ENCODE measurements at places on chromosomes 12 and 14.

DNA sequence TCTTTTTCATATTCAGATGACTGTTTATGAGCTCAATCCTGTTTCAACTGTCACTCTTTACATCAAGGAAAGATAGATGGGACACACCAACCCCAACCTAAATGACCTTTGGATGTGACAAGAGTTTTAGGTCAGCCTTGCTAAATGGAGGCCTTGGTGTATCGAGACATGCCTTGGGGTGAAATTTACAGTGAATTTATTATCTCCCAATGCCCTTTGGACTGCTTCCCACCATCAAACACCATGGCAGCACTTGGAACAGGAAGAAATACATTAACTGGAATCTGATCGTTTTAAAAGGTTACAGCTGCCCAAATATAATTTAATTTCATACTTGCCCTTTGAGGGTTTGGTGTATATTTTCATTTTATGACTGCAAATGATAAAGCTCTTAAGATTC, 327.6 kb downstream of the SOX5 start:
- DNase-seq: no peak

DNA sequence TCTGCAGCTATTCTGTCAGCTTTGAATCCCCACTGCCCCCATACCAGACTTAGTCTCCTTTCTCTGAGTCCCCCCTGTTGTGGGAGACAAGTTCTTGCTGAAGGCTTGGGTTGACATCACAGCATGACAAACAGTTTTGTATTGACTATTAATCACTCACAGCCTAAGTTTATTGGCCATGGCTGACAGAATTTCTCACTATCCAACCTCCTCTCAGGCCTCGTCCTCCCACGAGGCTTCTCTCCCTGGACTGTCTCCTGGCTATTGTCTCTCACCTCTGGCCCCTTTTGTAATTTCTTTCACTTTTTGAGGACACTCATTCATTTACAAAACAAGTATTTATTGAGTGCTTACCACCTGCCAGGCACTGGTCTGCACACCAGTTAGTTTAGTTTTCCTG, 35.2 kb upstream of the DCD start:
- DNase-seq: no peak

- DNase-seq: no peak
Observed at GRCh38 chr12:8860165-8860961, 37.9 kb downstream of the A2ML1 start.

- no peak for DNase-seq
Observed at GRCh38 chr12:48671231-48671856, 10.7 kb downstream of the KANSL2 start.

GRCh38 chr14:99544991-99545390, 59.0 kb downstream of the CCDC85C start:
- no peak for DNase-seq

DNA sequence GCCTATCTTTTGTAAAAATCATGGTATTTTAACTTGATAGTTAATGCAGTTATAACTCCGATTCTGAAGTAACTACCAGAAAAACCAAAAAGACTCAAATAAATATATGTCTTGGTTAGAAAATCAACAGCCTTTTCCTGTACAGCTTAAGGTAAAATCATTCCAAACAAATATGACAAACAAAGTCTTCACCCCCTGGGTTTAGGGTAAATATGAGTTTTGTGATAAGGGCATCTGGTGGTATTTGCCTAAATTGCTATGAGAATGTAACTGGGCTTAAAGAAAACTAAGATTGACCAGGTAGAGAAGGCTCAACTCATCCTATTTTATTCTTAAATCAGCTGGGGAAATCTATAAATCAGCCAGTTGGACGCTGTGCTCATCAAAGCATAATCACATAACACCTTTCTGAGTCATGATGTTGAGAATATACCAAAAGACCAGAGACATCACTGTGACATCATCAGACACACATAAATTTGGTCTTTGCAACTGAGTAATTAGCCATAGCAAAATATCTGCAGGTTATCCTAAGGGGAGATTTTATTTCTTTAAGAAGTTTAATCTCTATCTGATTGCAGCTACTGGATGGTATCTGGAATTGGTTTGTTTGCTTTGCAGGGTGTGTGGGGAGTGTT, 133.9 kb downstream of the STXBP6 start:
- no peak for DNase-seq

- DNase-seq: no peak
Observed at GRCh38 chr14:26138764-26139445, 458.9 kb downstream of the NOVA1 start.

DNA sequence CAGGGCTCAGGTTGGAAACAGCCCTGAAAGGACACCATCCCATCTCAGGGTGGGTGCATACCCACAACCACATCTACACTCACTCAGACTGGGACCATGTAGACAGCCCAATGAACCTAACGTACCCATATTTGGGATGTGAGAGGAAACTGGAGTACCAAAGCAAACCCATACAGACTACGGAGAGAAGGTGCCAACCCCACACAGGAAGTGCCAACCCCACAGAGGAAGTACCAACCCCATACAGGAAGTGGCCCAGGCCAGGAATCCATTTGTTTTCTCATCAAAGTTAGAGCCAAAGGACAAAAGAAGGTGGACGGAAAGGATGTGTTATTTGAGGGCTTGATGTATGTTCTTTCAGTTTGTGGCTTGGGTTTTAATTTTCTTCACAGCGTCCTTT, 19.5 kb upstream of the SPIC start:
- DNase-seq: no peak

DNA sequence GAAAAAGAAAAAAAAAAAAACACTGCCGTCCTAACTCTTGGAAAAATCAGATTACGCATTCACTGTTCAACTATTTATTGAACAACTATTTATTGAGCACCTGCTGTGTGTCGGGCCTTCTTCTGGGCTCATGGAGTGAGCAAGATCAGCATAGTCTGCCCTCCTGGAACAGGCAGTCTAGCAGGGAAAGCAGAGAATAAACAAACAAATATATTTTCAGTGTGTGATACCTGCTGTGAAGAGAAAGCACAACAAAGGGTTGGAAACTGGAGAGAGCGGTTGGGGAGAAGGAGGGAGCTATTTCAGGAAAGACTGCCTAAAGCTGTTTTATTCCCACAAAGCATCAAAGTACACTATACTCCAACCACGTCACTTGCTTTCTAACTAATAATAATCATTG, 10.8 kb downstream of the PROX2 start:
- no peak for DNase-seq

- DNase-seq: no peak
Observed at GRCh38 chr12:117662220-117662619, 300.8 kb upstream of the NOS1 start.

- no peak for DNase-seq
Observed at GRCh38 chr12:109241936-109242335, 67.1 kb downstream of the FOXN4 start.

DNA sequence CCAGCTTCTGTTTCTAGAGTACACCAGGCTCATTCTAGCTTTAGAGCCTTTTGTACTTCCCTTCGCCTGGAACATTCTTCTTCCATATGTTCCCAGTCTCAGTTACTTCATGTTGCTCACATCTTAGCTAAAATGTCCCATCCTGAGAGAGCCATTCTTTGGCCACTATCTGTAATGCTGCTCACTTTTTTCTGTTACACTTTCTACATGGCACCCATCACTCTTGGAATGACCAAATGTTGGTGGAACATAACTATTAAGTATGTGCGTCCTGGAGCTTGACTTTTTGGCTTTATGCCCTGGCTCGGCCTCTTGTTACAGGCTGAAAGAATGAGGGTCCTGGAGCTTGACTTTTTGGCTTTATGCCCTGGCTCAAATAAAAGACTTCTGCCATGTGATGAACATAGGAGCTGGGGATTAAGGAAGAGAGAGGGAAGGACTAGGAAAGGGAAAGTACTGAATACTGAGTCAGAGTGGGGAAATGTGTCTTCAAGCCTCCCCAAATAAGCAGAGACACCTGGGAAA, 442.9 kb upstream of the ATP2B1 start:
- no peak for DNase-seq

- DNase-seq: peak; percentile 77
Observed at GRCh38 chr14:73771848-73772638, 57.9 kb upstream of the PNMA1 start.

GRCh38 chr14:22580625-22581024, 8.4 kb downstream of the DAD1 start:
- DNase-seq: no peak

DNA sequence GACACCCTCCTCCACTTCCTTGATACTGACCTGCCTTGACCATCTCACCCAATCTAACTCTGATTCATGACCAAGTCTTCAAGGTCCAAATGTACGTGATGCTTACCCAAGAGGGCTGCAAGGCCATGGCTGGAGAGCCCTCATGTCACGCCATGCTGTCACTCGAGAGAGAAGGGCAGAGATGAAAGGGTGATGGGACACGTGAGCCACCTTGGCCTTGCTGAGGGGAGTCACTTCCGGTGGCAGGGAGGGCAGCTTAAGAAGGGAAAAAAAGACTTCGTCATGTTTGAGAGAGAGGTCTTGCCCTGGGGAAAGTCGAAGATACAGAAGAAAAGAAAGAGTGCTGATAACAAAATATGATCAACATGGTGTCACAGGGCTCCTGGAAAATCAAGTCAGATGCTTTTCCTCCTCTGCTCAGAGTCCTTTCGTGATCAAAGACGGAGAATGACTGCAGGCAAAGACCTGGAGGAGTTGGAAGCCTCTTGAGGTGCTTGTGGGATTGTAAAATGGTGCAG, 3.3 kb upstream of the SCARB1 start:
- no peak for DNase-seq

DNA sequence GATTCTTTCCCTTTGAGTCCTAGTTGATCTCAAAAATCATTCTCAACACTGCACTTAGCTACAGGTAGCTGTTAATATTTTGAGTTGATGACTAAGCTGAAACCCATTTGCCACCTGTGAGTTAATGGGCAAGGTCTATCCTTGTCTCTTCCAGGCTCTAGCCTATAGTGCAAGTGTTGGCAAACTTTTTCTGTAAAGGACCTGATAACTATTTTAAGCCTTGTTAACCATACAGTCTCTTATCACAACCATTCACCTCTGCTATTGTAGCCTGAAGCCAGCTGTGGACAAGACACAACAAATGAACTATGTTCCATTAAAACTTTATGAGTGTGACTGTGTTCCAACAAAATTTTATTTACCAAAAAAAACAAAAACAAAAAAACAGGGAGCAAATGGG, 19.4 kb downstream of the RAP1B start:
- no peak for DNase-seq

DNA sequence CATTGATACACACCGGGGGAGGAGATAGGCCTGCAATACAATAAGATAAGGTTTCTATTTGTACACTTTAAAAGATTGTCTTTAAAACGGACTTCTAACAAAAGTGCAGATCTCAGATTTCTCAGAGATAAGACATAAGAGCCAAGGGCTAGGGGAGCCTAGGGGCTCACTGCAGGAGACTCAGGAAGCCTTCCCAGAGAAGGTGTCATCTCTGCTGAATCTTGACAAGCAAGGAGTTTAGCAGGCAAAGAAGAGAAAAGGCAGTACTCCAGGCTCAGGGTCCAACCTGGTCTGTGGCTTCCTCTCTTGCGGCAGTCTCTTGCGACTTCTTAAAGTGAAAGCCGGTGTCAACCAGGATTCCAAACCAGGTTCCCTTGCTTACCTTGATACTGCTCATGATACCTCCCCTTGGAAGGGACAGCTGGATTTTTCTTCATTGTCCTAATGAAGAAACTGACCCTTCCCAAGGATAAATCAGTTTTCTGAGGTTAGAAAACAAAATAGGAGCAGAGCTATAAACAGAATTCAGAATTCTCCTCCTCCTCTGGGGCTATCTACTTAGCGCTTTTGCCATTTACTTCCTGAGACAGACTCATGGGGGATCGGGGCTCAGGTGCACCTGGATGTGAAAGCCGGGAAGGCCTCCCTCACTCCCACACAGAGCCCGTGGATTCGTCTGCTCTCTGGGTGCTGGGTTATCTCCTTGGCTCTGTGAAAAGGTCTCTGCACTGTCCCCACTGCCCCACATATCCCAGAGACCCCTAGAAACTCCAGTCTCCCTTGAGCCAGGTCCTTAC, 1.7 kb upstream of the SCNN1A start:
- DNase-seq: no peak

- no peak for DNase-seq
Observed at GRCh38 chr14:65620195-65620594, 207.7 kb downstream of the FUT8 start.

DNA sequence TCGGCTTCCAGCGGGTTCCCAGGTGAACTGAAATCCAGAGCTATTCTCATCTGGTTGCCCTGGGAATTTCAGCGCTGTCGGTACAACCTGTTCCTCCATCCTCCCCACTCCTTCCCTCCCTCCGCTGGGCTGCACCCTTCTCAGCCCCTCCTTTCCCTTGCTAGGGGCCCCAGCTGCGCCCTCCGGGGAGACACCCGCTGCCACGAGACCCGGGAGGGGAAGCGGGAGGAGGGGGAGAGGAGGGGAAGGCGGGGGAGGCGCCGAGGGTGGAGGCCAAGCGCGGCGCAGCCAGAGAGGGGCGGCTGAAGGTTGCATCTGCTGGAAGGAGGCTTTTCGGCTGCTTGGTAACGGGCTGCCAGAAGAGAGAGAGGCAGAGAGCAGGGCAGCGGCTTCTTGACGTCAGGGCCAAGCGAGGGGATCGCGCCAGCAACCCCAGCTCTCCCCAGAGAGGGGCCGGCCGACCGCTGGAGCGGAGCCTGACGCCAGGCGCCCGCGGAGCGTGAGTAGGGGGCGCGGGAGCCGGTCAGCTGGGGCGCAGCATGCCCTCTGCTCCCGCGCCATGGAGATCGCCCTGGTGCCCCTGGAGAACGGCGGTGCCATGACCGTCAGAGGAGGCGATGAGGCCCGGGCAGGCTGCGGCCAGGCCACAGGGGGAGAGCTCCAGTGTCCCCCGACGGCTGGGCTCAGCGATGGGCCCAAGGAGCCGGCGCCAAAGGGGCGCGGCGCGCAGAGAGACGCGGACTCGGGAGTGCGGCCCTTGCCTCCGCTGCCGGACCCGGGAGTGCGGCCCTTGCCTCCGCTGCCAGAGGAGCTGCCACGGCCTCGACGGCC, at the start of gene KCNA5:
KCNA5 (plus strand) TSS at position 291 of the 831 bp plus-strand sequence; CDS start at position 560, 269 bp downstream.
- no peak for DNase-seq

DNA sequence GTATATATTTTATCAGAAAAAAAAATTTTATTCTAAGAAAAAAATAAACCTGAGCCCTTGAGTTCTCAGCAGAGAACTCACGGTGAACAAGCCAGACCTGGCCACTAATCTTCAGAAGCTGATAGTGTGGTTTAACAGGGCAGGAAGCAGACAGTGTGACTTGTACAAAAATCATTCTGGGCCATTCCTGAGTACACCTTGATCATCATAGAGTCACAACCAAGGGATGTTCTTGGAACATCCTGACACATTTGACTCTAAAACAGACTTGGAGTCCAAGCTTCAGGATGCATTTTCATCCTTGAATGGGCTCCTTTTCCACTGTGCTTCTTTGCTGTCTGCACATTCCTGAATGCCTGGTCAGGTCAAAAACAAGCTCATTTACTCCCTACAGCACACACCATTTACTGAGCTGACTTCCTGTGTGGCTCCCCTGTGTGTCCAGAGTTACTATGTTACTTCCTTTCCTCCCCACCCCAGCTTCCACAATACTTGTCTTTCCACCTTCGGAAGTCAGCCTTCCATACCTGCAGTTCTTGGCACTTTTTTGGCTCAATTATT, 112.0 kb downstream of the ANO6 start:
- no peak for DNase-seq

DNA sequence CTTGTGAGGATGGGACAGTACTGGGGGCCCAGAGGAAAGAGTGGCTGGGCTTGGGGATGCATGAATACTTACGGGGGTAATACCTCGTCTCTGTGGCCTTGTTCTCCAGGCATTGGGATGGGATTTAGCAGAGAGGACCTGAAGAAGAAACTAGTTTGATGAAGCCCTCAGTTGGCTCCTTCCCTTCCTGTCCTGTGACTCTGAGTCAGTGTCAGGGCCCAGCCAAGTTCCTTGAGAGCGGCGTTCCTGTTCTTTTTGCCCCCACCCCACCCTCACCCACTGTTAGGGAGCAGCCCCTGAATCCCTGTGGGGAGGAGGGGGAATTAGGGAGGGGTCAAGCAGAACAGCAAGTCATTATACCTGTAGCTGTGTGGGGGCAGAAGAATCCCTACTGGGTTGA, 5.2 kb upstream of the LRP1-AS start:
- no peak for DNase-seq

All from stimulated activated CD4-positive, alpha-beta T cell treated with anti-CD3 and anti-CD28 coated beads, Interleukin-12 subunit alpha, Interleukin-12 subunit beta, amount 100 ng/mL, for 24 hours (primary cell).